ENCODE measurements at places on chromosomes 6 and 20. TPM values are rescaled to one million over a fixed set of nuclear protein-coding genes. Genes with fewer than 3 reads are reported as not detected.

Gene BTN1A1
- total RNA-seq = not detected

Gene SAMD5
- total RNA-seq = 0.39 TPM

Gene ADGRF1
- not detected for total RNA-seq

DNA sequence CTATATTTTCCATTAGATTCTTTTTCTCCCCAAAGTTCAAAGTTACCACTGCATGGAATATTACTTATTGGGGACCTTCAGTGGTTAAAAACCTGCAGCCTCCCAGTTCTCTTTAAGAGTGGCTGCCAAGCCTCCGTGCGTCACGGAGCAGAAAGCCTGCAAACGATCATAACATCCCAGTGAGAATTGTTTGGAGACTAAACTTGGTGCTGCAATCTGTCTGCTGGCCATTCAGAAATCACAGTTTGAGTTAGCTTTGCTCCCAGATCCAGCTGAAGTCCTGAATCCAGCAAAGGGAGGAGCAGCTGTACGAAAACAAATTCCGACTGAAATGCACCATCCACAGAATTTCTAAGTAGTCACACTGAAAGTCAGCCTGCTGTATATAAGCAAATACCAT is 213.5 kb upstream of the PDE10A start:
- DNase-seq = no peak

GRCh38 chr20:61896058-61896961 is 169.4 kb downstream of the TAF4 start:
- DNase-seq = no peak

GRCh38 chr6:108550256-108550655 is 10.5 kb upstream of the FOXO3 start:
- no peak for DNase-seq

DNA sequence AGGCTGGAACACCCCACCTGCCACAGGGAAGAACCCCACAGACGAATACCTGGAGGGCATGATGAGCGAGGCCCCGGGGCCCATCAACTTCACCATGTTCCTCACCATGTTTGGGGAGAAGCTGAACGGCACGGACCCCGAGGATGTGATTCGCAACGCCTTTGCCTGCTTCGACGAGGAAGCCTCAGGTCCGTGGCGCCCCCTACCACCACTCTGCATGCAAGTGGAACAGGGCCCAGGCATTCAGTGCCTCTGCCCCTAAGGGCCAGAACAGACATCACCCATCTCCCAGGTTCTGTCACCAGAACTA is 6.6 kb downstream of the MYL9 start:
- no peak for DNase-seq

DNA sequence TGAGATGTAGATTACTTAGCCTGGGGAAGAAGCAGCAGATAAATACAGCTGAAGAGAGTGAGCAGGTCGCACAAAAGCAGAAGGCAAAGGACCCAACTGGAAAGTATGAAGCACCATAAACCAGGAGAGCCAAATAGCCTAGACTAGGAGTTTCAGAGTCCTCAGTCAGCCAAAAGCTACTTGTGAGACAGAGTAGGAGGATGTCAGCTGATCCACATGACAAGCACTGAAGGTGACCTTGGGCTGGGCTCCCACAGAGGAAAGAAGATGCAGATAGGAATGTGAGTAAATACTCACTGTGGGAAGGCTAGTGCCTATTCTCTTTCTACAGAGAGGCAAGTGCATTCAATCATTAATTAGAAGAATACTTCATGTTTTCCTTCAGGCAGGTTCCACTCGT is 274.0 kb upstream of the POU3F2 start:
- DNase-seq = no peak

Data from mesenteric fat pad (tissue), 1 donor.